ENCODE measurements at places on chromosomes 1 and 21.

GRCh38 chr21:16377857-16378256, 648.1 kb downstream of the USP25 start:
- no peak for DNase-seq

DNA sequence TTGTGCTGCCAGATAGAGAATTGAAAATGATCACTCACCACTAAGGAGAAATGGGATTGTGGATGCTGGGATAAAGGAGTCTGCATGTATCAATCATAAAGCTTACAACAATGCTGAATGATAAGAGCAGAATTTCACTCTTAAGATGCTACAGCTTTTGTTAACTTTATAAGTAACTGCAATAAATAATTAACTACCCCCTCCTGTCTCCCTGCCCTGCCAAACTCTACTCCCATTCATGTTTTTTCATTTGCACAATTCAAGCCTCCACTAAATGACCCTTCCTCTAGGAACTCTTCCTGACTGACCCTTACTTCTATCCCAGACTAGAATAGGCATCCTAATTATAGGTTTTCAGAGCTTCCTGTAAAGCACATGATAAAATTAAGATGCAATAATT, 14.9 kb downstream of the MTF1 start:
- no peak for DNase-seq

DNA sequence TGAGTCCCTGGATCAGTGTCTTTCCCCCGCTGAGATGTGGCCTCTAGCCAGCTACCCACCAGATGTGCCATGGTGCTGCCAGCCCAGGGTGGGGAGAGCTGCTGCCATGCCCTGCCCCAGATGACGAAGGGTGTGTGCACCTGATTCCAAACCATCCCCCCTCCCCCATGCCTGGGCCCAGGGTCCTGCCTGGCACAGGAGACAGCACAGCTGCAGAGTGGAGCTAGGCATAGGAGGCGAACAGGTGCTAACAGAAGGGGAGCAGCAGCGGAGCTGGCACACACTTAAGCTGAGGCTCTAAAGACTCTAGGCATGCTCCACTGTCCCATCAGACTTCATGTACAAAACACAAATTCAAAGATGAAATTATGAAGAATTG, 9.0 kb upstream of the LDLRAP1 start:
- DNase-seq, result no peak

GRCh38 chr21:31450980-31451379, 106.9 kb upstream of the TIAM1 start:
- DNase-seq, result no peak

DNA sequence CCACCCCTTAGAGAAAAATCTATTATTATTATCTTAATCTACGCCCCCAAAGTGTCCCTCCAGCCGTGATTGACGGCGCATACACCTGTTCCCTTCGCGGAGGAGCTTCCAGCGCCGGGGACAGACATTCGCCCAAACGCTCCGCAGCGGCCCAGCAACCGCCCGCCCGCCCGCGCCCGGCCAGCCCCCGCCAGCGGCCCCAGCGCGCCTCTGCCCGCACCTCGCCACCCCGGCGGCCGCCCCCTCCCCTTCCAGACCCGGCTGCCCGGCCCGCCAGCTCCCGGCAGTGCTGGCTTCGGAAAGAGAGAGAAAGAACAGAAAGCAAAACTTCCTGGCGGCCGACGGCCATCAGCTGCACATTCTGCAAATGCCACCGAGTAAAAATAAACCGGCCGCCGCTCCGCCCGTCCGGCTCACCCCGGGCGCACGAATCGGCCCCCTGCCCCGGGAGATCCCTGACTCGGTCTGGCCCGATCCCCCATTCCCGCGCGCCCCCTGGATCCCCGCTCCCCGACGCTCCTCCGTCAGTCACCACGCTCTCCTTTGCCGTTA, 1.6 kb downstream of the CASZ1 start:
- no peak for DNase-seq

DNA sequence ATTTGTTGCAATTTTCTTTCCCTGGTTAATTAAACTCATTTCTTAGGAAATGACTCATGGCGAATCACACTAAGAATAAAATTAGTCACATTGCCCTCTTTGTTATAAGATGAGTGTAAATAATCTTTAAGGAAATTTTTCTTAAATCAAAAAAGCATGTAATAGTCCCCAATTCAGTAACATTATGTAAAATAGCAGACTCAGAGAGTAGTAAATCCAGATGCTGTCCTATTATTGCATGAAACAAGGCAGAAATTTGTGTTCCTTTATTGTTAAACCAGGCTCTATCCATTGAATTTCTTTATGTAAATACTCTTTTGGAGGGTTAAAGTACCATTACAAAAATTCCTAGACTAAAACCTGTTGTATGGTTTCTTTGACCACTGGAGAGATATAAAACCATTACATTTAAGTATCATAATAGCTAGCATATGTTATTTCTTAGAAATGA, 154.5 kb upstream of the C1orf87 start:
- DNase-seq, result no peak

GRCh38 chr1:78490861-78491450, at the start of gene PTGFR:
Gene PTGFR (plus strand): TSS chr1:78490974. CDS start chr1:78492744, 1,770 bp downstream.
- DNase-seq, result no peak

DNA sequence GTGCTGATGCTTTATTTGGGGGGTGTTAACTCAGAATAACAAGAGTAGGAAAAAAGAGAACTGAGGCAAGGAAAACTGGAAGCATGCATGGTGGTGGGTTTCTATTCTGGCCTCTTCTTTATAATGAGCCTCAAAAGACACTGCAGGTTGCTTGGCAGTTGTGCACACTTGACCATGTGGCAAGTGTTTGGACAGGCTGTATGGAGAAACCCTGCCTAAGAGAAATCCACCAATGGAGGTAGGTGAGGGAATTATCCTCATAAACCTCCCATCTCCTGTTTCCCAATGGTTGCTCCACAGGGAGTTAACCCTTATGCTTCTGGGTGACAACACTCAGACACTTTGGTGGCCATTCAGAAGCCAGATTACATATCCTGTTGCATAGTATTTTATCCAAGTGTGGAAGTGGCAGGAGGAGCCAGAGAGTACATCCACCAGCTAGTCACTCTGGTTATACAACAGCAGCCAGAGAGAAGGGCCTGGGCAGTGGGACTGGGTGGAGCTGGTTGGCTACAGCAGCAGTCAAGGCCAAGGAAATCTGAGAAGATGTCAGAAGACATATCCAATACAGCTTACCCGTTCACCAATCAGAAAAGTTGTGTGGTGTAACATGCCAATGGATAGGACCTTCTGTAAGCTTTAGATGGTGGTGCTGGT, 16.4 kb upstream of the VASH2 start:
- DNase-seq, result no peak

- DNase-seq, result no peak
Measured at GRCh38 chr1:221437171-221437570, 304.7 kb downstream of the DUSP10 start.

All from right renal cortex interstitium (tissue), 3 donors.